ENCODE measurements at places on chromosomes 2 and 18.

DNA sequence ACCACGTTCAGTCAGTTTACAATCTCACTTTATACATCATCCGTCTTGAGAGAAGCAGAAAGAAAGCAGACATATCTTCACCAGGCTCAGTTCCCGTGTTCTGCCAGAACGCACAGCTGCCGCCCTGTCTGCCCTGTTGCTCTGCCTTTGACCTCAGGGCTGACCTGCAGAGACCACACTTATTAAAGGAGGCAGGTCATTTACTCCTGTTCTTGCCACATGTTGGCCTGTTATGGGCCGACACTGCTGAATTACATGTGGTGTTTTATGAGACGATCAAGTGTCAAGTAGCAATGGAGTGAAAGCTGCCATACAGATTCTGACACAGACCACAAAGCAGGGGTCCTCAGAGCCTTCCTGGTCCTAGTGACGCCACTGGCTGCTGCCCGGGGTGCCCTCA is 232.2 kb downstream of the TTC32 start:
- no peak for DNase-seq

DNA sequence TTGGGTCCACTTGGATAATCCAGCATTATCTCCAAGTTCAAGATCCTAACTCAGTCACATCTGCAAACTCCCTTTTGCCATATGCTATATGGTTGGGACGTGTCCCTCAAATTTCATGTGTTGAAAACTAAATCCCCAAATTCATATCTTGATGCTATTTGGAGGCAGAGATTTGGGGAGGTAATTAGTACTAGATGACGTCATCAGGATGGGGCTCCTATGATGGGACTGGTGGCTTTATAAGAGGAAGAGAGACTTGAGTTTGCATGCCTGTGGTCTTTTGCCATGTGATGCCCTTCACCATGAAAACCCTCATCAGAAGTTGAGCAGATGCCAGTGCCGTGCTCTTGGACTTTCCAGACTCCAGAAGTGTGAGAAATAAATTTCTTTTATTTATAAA is 16.8 kb upstream of the SMAD4 start:
- no peak for DNase-seq

DNA sequence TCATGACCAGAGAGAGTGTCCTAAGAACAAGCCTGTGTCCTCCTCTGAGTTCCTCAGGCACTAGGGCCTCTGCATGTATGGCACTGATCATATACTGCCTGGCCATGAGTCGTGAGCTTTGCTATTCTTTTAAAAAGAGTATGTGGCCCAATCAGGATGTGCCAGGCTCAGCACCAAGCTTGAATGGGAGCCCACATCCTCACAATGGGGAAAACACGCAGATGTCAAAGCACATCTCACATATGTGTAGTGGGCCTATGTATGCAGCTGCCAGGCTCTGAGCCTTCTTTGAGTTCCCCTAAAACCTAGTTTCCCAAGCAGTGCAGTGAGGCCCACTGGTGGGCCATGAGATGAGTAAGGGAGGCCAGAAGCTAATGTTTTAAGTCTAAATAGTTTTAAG is 69.9 kb upstream of the SLC1A4 start:
- DNase-seq = no peak

DNA sequence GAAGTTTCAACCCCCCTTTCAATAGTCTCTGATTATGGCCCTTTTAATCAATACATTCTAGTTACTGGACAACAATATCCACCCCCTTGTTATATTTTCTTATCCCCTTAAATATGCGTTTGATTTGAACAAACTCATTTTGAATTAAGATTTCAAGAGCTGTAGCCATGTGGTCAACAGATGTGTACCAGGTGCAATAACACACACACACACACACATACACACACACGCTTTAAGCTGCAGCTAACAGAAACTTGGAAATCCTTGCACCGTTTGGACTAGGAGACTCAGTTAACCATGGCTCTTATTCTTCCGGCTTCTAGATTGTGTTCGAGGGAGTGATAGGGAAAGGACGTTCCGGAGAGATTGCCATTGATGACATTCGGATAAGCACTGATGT is 82.8 kb downstream of the NRP2 start:
- DNase-seq = no peak

- no peak for DNase-seq
These were observed 290.8 kb downstream of the SLC4A3 start for GRCh38 chr2:219918254-219918653.

DNA sequence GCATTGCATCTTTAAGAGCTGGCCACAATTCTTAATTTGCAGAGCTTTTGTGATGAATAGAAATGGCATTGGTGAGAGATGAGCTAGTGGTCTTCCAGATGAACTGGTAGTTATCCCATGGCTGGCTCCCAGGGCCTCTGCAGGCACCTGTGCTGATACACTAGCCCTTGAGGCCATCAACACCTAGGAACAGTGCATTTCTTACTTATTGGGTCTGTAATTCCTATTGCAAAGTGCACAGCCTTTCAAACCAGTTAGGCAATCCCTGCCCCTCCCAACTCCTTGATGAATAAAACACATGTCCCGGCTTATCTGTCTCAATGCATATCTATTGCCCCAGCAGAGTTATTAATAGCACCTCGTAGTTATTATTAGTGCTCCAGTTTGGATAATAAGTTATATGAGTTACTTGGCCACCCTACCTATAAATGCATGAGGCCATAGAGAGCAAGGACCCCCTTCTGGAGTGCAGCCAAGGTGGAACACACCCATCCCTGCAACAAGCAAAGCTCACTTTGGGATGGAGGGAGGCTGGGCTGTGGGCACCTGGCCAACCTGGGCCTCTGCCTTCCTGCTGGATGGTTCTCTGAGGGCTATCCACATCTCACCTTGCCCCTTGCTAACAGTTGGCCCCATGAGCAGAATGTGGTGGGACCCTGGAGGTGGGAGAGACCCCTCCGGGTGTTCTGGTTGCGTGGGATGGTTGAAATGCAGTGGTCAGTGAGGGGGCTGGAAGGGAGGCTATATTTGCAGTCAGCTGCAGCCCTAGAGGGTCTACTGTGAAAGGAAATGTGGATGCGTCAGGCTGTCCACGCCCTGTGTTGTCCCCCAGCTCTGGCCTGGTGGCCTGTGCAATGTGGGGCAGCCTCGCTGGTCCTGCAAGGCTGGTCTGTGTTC is 455.9 kb upstream of the HS6ST1 start:
- no peak for DNase-seq

DNA sequence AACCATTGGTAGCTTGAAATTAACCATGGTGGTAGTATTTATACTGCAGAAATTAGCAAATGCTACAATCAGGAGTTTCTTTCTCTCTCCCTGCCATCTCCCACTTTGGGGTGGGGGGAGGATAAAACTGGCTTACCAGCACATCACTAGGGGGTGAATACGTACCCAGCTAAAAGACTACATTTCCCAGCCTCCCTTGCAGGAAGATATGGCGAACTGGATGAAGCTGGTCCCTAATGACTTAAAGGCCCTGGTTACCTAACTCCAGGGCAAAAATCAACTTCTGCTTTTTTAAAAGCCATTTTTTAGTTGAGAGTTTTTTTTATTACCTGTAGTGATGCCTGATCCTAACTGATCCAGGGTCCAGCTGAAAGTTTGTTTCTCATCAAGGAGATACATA is 70.3 kb upstream of the RAB12 start:
- DNase-seq = no peak

GRCh38 chr2:150570712-150571111 is 83.2 kb upstream of the RND3 start:
- DNase-seq = peak; percentile 86

GRCh38 chr2:42754021-42754775 is 9.7 kb downstream of the OXER1 start:
- DNase-seq = peak; percentile 71

DNA sequence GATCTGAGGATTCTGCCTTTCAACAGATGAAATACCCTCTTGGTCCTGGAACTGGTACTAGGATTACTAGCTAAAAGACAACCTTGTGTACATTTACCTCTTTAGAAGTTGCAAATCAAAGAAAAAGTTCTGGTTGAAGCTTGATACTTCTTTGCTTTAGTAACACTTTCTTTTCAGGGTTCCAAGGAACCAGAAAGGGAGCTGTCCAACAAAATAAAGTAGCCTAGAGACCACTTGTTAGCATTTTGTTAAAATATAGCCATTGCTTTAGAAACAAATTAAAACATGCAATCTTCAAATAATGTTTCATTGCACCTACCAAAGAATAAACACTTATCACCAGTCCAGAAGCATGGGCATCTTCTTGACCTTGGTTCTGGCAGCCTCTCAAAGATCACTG is 117.9 kb upstream of the MAP3K20 start:
- no peak for DNase-seq

DNA sequence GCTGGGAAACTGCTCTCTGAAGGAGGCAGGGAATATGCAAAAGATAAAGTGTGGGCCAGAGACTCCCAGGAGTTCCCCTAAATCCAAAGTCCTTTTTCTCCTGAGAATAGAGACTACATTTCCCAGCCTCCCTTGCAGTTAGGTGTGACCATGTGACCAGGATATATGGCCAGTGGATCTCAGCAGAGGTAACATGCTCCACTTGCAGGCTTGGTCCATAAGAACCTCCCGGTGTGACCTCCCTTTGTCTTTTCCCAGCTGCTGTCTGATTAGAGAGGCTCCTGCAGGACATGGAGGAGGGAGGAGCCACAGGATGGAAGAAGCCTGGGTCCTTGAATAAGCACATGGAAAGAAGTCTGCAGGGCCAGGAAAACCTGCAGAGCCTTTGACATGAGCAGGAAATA is 76.2 kb downstream of the TGFA start:
- DNase-seq = no peak

GRCh38 chr2:150464270-150464669 is 23.2 kb downstream of the RND3 start:
- no peak for DNase-seq

DNA sequence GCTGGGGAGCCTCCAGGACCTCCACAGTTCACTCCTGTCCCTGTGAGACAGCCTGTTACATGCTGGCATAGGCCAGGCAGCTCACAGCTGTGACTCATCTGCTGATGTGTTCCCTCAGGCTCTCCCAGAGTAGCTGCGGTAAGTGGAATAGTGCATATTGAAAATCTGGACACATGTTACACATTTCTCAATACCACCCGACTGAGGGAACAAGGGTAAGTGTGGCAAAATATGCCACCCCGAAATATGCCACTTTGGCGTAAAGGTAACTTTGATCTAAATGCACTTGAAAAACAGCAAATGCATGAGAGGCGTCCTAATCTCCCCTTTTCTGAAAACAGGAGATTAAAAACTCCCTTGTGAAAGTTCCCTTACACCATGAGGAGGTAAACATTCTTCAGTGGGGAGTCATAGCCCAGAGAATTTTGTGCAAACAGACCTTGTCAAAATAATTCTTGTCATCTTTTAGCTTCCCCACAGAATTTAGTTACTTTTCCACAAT is 557.9 kb downstream of the CCDC85A start:
- DNase-seq = peak; percentile 96

- peak; percentile 54 for DNase-seq
These were observed 222.7 kb downstream of the IKZF2 start for GRCh38 chr2:212928681-212929080.

DNA sequence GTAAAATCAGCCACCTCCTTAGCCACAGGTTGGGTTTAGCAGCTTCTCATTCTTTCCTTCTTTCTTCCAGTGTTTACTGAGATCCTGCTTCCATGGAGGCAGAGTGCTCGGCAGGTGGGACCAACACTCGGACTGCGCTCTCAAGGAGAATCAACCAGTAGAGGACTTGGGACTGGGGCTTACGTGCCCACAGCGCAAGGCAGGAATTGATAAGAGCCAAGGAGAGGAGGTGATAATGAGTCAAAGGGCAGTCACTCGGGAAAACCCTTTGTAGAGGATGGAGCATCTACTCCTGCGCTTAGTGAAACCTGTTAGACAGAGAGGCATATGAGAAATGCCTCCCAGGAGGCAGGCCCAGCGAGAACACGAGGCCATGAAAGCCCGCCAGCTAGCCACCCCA is 2.9 kb upstream of the MRO start:
- DNase-seq = no peak

- peak; percentile 44 for DNase-seq
These were observed 13.7 kb upstream of the MMADHC start for GRCh38 chr2:149601141-149601796.

DNA sequence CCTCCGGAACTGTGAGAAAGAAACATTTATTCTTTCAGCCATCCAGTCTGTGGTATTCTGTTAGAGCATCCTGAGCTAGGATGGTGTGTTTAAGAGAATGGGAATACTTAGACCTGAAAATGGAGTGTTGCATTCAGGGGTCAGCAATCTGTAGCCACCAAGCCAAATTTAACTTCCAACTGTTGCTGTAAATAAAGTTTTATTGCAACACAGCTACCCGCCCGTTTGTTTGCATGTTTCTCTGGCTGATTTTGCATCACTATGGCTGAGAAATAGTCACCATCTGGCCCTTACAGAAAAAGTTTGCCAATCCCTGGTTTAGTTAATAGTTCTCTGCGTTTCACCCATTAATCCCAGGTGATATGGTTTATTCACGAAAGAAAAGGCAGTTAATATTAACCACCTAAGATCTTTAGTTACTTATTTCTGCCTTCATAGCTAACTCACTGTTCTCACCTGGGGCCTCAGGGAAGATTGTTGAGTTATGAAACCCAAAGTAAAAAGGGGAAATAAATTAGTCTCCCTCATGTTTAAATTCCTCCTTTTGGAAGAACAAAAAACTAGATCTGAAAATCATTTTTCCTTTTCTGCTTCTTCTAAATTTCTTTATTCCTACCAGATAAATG is 9.5 kb upstream of the CYS1 start:
- DNase-seq = no peak

GRCh38 chr2:96374211-96374951 is 38.8 kb downstream of the NCAPH start:
- peak; percentile 38 for DNase-seq

- peak; percentile 90 for DNase-seq
These were observed 165.8 kb downstream of the TNS1 start for GRCh38 chr2:217836901-217837491.

GRCh38 chr18:72727038-72727655 is 140.6 kb downstream of the NETO1 start:
- no peak for DNase-seq

DNA sequence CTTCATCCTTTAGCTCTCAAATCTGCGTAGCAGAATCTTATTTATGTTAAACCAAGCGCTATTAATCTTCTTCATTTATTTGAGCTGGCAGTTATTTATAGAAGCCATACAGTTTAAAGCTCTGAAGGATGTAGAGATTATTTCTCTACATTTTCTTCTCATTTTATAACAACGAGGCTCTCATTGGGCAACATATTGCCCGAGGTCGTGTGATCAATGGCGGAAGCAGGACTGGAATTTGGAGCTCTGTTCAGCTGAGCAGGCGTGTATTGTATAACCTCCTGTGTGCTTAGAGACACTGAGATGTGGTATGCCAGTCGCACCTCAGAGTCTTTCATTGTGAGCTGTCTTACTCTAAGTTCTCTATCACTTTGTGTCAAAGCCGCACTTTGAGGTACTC is 17.5 kb upstream of the DRC1 start:
- no peak for DNase-seq

DNA sequence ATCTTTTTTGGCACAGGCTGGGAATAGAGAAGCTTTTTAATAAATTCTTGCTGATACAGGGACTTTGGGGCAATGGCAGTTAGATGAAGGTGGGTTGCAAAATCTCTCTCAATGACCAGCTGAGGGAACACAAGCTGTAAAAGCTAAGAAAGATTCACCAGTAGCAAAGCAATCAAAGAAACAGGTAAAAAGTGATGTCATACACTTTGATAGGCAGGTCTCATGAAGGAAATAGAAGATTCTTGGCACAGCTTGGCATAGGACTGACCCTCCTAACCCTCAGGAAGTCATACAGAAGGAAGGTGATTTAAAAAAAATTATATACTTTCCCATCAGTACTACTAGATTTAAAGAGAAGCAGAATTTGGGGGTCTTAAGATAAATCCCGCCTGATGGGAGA is 263.6 kb downstream of the LPIN1 start:
- DNase-seq = no peak

- DNase-seq = peak; percentile 91
These were observed 85.2 kb upstream of the GRB14 start for GRCh38 chr2:164706522-164706921.

Data from GM23248 (cell line).